ENCODE measurements at places on chromosomes 7 and 10.

- DNase-seq = peak; percentile 49
Observed at GRCh38 chr10:119198438-119198837, 8.9 kb upstream of the GRK5 start.

- DNase-seq = no peak
Observed at GRCh38 chr7:92732316-92733036, 103.9 kb downstream of the CDK6 start.

GRCh38 chr7:155773531-155773930 is 38.7 kb downstream of the SHH start:
- DNase-seq = no peak

DNA sequence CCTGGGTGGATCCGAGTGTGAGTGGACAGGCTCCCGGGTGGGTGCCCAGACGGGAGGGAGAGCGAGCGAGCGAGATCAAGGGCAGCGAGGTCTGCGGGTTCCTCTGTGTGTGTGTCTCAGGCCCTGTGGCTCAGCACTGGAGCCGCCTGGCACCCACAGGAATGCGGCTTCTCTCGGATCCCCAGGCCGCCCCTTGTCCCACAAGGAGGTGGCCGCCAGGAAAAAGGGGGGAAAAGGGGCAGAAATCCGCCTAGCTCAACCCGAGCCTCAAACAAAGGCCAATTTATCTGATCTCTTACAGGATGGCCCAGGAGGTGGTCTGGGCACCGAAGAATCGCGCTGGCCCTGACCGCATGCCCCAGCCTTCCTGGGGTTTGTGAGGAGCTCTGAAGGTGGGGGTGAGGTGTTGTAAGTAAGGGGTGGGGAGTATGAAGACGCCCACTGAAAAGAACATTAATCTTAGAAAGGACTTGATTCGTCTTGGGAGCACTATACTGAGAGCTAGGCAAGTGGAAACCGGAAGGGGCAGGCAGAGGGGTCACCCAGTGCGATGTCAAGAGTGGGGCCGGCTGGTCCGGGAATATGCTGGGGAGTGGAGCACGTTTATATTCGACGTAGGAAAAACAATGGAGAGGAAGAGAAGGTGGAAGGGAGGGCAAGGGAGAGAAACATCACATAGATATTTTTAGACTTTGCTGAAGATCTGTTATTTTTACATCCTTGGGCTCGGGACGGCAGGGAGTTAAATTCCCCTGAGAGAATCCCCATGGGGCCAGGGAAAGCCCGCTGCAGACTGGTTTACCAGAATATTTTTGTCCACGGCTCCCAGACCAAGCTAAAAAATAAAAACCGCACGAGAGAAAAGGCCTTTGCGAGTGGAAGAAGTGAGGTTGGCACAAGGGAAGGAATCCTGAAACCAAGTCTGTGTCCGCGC is 7.2 kb downstream of the DLX5 start:
- no peak for DNase-seq

GRCh38 chr10:5575144-5575481 is 50.4 kb downstream of the CALML3 start:
- DNase-seq = no peak
